ENCODE measurements at places on chromosomes 1 and 21.

GRCh38 chr1:2429780-2430591 is 17.6 kb upstream of the PEX10 start:
- no peak for DNase-seq

DNA sequence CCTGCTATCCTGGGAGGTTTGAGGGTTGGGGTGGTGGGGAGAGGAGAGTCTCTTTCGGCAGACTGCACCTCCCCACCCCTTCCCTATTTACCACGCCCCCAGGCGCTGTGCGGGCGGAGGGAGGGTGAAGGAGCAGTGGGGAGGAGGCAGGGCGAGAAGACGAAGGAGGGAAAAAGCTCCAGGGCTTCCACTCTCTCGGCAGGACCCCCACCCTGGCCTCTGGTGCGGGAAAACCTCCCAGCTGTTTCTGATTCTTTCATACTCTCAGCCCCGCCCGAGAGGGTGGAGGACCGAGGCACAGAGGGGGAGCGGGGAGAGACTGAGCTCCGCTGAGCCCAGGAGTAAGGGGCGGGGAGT is 866 bp upstream of the WNT2B start:
- DNase-seq = no peak

- peak; percentile 29 for DNase-seq
These were observed 772 bp downstream of the ADAM15 start for GRCh38 chr1:155051777-155052398.

DNA sequence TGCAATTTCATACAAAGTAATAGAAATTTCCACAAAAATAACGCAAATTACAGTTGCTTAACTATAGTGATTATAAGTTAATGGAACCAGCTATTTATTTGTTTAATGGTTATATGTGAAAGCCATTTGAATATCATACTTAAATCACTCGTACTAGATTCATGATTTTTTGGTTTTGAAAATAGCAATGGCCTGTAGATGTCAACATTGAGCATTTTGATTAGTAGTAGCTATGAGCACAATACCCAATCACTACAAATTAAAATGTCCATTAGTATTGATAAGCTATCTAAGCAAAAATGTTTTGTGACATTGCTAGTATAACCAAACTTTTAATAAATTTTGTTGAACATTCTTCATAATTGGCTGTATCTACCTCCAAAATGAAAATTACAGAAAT is 10.0 kb downstream of the COL24A1 start:
- DNase-seq = no peak

DNA sequence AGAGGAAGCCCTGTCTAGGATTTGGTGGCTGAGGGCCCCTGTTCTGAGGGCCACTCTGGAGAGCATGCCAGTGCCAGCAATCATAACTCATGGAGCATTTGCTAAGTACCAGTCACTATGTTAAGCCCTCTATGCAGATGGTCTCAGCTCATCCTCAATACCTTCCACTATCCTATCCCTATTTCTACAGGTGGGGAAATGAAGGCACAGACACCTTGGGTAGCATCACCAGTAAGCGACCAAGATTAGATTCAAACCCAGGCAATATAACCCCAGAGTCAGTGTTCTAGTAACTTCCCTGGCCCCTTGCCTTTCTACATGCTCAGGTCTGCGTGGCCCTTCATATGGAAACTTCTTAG is 7.9 kb upstream of the NBPF1 start:
- no peak for DNase-seq

GRCh38 chr1:21174654-21175323 is 1.9 kb downstream of the EIF4G3 start:
- DNase-seq = no peak

DNA sequence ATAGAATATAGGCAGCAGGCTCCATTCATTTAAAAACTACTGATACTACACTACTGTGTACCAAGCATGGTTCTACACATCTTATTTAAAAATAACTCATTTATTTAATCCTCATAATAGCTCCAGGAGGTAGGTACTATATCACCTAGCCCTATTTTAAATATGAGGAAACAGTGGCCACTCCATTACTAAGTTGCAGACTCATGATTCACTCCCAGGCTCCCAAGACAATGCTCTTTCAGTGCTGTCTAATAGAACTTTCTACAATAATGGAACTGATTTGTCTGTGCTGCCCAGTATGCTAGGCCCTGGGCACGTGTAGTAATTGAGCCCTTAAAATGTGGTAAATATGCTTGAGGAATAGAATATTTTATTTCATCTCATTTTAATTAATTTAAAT is 357.1 kb downstream of the LTN1 start:
- no peak for DNase-seq

- peak; percentile 86 for DNase-seq
These were observed 991 bp downstream of the SELENBP1 start for GRCh38 chr1:151371370-151372057.

GRCh38 chr1:205354259-205355074 is 2.3 kb downstream of the KLHDC8A start:
- DNase-seq = peak; percentile 76

GRCh38 chr1:19342894-19343616 is 30.9 kb downstream of the SLC66A1 start:
- no peak for DNase-seq

DNA sequence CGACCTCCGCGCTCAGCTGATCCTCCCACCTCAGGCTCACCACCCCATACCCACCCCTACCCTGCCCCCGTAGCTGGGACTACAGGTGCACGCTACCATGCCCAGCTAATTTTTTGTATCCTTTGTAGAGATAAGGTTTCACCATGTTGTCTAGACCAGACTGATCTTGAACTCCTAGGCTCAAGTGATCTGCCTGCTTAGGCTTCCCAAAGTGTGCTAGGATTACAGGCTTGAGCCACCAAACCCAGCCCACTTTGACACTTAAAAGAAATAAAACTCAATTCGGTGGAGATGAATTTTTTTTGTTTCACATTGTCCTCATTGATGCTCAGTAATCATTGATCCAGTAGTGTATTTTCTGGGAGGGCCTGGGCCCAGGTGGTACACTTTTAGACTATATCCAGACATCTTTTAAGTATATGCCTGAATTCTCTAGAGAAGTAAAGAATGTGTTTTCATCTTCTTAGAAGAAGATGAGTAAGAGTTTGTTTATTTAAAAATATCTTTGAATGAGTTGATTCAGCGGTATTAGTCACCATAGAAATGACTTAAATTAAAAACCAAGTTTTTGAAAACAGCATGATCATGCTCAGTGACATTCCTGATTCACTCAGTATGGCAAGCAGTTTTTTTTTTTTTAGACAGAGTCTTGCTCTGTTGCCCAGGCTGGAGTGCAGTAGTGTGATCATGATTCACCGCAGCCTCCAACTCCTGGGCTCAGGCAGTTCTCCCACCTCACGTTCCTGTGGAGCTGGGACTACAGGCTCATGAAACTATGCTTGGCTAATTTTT is 57.8 kb downstream of the EPB41 start:
- DNase-seq = no peak

Data from mucosa of gallbladder (tissue), 1 donor.